ENCODE measurements at places on chromosomes 3 and 15.

- no peak for DNase-seq
These were observed 10.1 kb upstream of the LRRC15 start for GRCh38 chr3:194379651-194380050.

DNA sequence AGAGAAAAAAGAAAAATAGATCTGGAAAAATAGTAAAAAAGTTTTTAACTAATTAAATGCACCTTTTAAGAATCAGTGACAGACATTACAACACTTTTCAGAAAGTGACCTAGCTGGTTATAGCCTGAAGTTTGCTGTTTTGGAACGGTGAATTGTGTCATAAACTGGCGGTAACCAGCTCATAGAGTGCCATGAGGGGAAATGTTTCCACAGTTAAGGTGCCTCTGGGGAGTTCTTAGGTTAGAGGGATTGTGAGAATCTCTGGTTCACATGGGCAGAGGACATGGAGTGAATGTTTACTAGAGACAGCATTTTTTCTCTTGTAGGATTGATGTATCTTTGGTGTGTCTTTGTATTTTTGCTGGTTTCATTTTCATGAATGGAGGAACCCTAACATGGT lies 2.8 kb downstream of the TBC1D23 start:
- no peak for DNase-seq

GRCh38 chr3:36907911-36908646 lies 36.8 kb downstream of the TRANK1 start:
- peak; percentile 67 for DNase-seq

DNA sequence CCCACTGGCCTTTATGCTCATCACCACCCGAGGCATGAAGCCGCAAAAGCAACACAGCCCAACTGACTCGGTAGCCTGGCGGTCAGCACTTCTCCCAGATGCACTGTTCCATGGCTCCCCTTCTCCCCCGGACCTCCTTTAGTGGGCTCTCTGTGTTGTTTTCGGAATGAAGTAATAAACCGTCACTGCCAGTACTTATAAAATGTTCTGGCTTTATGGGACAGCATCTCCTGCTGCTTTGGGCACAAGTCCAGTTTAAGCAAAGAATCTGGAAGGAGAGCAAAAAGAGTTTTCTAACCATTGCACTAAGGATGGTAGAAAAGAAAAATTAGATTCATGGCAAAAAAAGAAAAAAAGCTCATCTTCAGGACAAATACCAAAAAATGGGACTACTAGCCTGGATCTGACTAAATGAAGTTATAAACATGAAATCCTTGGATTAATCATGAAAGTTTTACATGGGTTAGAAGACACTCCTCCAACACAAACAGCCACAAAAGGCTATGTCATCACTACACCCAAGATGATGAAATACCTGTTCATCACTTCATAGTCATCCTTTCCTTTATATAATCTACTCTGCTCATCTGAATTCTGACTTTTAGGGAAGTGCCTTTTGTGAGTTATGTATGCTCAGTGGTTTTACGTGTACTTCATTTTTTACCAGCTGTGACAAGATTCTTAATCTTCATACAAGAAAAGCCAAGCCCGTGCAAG lies 89.5 kb upstream of the UBE2E2 start:
- no peak for DNase-seq

- DNase-seq: no peak
These were observed 765.5 kb downstream of the VGLL3 start for GRCh38 chr3:86225461-86225860.

GRCh38 chr3:59408047-59408624 lies 358.3 kb upstream of the CFAP20DC start:
- no peak for DNase-seq

- no peak for DNase-seq
These were observed 262.7 kb downstream of the CHL1 start for GRCh38 chr3:459311-459670.

DNA sequence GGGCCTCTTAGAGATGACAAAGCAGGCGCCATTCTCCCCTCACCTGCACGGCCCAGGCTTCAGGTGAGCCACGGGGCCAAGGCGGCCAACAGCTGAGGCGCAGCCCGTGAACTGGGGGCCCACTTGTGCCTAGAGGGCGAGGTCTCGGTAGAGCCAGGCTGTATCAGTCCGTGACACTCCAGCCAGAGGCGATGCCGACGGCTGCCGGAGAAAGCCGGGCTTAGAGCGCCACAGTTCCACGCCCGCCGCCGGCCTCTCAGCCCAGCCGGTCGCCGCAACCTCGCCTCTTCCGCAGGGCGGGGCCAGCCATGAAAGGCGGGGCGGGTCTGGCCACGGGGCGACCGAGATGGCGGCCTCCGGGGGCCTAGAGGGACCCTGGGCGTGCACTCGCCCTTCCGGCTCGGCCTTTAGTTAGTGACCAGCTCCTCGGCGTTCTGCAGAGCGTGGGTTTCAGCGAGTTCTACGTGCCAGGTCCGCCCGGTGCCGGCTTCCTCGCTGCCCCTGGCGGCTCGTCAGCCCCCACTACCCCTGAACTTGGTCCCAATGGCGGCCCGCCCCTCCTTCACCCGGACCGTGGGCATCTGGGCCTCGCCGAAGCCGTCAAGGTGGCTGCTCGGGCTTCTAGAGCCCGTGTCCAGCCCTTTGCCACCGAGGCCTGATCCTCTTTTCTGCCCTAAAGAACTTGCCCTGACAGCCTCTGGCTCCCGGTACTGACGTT lies at the start of gene ZNF621:
TSS of gene ZNF621 (plus strand) at position 393 of the 718 bp plus-strand sequence. CDS start 881 bp downstream, outside the sequence.
- peak; percentile 91 for DNase-seq

GRCh38 chr15:101286471-101287114 lies 8.5 kb downstream of the SNRPA1 start:
- no peak for DNase-seq

- no peak for DNase-seq
These were observed 1.7 kb downstream of the GLYCTK start for GRCh38 chr3:52289338-52289746.

- no peak for DNase-seq
These were observed 24.5 kb upstream of the RASA2 start for GRCh38 chr3:141462176-141462859.

DNA sequence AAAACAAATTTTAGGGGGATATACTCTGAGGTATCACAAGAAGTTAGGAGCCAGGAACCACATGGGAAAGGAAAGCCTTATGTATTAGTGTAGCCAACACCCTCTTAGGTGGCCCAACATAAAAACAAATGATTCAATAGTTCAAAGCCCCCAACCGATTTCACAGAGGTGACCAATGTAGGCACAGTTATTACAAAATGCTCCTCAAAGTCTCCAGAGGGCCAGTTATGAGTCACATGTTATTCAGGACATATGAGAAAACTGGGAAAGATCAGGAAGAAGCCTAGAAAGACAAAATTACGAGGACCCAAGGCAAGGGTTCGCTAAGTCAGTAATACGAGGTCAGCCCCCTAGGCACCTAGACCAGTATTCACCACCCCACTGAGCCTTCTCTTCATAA lies 29.9 kb upstream of the FBN1 start:
- DNase-seq: no peak

GRCh38 chr3:19149368-19149767 lies 1.1 kb downstream of the KCNH8 start:
- DNase-seq: no peak

GRCh38 chr15:50150851-50151250 lies 31.1 kb upstream of the SLC27A2 start:
- no peak for DNase-seq

DNA sequence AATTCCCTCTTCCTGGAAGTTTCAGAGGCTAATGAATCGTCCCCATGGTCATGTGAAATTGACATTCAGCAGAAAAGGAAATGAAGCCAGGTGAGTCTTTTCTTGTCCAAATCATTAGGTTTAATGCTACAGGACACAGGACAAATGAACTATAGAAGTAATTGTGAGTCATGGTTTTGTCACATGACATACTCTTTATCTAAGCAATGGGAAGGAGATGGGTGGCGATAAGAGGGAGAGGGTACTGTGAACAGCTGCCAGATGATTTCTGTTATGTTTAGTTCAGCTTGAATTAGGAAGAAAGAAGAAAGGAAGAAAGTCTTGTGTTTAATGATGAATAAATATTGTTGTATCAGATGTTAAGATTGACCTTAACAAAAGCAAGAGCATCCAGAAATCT lies 515.4 kb upstream of the ZNF717 start:
- no peak for DNase-seq

- DNase-seq: no peak
These were observed 67.2 kb upstream of the POLG start for GRCh38 chr15:89401631-89402517.

GRCh38 chr3:11445883-11446282 lies 173.7 kb downstream of the ATG7 start:
- no peak for DNase-seq

- DNase-seq: no peak
These were observed 29.7 kb downstream of the GNB5 start for GRCh38 chr15:52161406-52161966.

DNA sequence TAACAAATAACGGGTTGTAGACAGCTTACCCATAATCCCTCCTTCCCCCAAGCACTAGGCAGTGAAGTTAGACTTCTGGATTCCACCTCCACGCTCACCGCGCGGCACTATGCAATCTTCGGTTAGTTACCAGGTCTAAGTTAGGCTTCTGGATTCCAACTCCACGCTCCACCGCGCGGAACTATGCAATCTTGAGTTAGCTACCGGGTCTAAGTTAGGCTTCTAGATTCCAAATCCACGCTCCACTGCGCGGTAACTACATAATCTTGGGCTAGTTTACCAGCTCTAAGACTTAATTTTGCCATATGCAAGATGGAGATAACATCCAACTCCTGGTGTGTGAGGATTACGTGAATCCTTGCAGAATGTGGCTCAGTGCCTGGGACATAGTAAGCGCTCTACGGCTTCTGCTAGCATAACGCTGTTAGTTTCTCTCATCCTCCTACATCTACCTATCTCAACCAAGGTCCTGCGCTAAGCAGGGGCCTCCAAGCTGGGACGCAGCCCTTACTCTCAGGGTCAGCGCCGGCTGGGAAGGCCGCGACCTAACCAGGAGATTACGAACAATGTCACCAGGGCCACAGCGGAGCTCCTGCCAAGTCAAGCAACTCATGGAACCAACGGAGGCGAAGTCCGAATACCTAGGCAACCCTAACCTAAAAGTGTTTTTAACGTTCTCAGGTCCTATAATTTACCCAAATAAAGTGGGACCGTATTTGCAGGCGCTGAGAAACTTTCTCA lies 497 bp upstream of the RPLP1 start:
- no peak for DNase-seq

- no peak for DNase-seq
These were observed 1097.6 kb upstream of the CFAP20DC start for GRCh38 chr3:60147249-60147950.

- DNase-seq: no peak
These were observed 272.9 kb downstream of the TBC1D5 start for GRCh38 chr3:17469520-17469919.

DNA sequence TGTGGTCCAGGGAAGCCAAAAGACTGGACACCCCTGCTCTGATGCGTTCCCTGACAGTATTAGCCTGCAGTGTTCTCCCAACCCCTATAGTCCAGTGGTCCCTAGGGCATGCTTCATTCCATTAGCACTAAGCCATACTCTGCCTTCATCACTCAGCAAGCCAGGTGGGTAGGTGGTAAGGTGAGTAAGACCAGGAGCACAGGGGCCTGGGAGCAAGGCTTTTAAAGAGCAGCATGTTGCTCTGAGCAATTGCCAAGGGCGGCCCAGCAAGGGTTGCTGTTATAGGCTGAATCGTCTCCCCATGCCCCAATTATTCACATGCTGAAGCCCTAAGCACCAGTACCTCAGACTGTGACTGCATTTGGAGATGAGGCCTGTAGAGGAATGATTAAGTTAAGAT lies 11.0 kb downstream of the CXCR6 start:
- DNase-seq: no peak

DNA sequence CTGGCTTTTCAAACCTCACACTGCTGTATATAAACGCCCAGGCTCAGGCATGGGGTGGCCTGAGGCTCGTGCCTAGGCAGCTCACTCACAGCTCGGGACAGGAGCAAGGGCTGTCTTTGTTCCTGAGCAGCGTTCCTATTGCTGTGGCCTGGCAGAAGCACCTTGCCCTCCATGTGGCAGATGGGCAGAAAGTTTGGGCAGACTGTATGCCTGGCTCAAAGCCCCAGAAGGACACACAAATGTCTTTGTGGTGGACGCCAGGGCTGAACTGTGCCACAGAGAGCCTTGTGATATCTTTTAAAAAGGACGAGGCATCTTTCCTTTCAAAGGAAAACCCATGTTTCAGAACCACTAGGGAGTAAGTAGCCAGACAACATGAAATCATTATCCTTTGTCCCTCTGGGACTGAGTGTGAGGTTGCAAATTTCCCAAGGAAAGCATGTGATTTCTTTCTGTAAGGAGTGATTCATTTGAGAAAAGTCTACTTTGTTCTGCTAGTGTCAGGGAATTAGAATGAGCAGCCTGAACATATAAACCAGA lies 29.3 kb upstream of the UBE2E1 start:
- no peak for DNase-seq

DNA sequence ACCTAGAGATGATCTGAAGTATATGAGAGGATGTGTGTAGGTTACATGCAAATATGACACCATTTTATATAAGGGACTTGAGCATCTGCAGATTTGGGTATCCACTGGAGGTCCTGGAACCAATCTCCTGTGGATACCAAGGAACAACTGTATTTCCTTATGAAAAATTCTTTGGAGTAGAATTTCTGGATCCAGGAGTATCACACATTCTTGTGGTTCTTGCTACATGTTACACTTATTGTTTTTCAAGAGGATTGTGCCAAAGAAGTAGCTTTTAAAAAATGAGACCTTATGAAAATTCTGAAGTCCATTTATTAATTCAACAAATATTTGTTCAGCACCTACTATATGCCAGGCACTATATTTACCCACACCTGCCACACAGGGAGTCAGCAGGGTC lies 15.7 kb upstream of the TBC1D23 start:
- DNase-seq: no peak

DNA sequence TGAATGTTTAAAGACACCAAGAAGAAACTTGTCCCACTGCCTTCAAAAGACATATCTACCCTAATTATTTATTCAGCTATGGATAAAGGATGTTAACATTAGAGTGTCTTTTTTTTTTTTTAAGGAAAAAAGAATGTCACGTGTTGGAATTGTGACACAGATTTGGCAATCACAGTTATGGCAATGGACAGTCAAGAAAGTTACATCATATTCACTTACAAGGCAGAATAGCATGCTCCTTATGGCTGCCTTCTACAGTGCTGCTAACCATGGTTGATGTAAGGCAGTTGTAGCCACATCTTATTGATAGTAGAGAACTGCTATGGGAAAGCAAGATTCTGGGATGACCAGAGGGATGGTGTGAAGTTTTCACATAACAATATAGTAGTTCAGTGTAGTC lies 128.8 kb upstream of the ZBTB20 start:
- no peak for DNase-seq

- DNase-seq: no peak
These were observed 1277.6 kb downstream of the ZPLD1 start for GRCh38 chr3:103712320-103713008.

DNA sequence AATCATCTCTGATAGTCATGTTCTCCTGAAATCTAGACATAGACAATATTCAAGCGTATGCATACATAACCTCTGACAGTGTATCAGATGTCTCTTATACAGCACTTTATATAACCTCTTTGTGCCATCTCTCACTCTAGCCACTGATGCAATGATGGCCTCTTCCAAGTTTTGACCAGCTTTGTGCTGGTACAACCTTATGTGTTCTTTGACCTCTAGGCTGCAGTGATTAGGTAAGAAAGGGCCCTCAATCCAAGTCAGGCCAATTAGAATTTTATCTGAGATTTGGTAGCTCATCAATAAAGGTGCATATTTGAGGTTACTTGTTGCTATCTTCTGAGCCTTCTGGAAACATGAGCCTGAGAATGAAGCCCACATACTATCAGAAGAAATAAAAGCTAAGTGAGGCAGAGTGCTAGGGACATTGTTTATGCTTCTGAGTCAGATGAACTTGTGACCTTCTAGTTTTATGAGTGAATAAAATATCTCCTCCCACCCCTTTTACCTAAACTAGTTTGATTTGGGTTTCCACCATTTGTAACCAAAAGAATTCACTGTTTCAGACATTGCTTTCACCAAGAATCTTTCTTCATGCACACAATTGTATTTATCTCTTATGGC lies 283.2 kb upstream of the SUCLG2 start:
- DNase-seq: no peak
